ENCODE measurements at places on chromosomes 5 and 9.
A peak's percentile ranks its signal among the peaks of the same experiment; 100 is the strongest.

DNA sequence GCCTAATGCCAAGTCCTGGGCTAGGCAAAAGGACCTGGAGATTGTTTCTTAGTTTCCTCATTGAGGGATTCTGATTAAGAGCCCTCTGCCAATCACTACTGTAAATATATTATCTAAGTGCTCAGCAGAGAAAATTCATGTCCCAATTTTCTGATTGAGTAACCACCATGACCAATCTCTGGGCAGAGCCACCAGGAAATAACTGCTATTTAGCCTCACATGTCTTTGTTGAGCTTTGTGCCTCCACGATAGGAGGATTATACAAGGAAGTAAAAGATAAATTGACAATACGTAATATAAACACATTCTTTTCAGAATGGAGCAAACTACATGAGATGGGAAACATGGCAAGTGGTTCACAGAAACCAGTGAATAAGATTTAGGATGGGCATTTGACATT lies 396.1 kb upstream of the PAPPA start:
- DNase-seq, result no peak

DNA sequence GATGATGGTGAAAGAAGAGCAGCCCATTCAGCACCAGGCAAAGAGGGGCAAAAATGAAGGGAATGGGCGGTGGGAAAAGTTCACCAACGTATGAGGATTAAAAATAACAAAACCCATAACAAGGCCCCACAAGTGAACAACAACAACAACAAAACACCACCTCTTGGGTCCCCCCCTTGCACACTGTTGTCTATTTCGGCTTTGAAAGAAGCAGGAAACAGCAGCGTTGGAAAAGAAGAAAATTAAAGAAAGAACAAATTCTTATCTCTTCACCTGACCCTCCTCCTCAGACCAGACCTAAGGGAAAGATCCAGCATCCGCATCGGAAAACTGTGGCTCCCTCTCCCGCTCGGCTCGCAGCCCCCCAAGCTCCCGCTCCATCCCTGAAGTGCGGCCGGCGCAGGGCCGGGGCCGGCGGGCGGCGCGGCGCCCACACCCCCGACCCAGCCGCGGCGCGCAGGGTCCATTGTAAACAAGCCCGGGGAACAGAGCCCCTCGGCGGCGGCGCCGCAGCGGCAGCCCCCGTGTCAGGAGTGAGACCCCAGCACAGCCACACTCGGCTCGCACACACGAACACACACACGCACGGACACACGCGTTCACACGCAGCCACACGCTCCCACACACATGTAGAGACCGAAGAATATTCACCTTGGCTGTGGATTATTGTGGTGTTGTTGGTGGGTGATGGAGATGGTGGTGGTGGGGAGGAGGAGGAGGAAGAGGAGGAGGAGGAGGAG lies 535 bp downstream of the RFX3 start:
- no peak for DNase-seq

DNA sequence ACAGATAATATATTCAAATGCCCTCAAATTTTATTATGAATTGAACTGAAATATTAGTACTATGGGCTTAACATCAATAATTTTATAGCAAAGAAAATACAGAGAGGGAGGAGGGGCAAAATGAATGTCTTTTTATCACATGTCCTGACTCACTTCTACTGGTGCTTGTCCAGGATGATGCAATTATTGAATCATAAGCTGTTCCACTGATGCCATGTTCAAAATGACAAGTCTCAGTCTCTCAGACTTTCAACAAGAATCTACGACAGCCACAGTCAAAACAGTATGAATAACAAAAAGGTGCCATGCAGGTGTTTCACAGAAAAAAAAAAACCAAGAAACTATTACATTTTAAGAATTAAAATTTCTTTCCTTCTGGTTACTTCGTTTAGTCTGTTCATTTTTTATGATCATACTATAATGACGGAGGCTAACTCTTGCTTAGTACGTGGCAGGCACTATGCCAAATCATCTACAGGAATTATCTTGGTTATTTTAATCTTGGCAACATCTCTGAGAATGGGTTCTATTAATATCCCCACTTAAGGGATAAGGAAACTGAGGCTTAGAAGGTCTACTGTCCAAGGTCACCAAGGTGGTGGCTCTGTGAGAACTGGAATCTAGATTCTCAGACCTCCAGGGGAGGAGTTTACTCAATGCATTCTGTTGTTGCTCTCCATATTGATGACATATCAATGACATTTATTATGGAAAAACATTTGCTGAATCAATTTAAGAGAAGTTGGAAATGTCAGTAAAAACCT lies 61.5 kb downstream of the NR3C1 start:
- no peak for DNase-seq

DNA sequence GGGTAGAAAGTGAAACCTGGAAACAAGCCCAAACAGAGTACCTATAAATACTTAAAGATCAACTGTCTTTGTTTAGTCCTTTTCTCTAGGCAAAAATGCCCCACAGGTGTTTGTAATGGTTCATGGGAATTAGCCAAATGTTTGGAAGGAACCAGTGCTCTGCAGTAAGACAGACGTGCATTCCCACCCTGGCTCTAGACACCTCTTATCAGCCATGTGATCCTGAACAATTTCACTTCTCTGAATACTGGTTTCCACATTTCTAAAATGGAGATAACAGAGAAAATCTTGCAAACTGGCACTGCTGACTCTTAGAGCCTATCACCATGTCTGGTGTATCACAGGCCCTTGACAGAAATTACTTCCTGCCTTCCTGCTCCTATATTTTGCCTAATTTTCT lies 30.0 kb downstream of the GLIS3 start:
- DNase-seq, result no peak

DNA sequence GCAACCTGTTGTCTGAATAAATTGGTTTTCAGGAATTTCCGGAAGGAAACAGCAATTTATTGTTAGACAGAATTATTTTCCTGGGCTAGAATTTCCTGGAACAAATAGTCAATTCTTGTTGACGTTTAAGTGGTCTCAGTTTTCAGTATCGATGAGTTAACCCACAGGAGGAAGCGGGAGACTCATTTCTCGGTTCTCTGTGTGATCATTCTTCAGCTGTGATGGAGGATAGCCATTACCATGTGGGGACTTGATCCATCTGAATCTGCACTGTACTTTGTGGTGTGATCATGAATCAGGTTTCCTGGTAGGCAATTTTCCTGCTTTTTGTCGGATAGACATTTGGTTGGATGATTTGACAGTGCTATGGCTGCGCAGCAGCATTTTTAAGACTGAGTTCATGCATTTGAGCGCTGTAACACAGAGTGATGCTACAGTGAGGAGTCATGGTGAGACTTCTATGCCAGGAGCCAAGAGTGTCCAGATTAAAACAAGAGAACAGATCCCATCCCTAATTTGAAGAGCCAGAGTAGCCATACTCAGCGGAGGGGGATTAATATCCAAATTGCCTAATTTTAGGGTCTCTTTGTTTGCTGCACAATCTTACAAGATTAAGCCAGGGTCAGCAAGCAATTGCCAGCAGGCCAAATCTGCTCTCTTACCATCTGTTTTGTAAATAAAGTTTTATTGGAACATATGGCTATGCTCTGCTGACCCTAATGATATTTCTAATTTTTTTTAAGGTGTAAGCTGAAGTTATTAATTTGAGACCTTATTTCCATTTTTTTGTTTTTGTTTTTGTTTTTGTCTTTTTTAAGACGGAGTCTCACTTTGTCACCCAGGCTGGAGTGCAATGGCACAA lies 355.9 kb downstream of the RAB3C start:
- DNase-seq, result no peak

- no peak for DNase-seq
Observed at GRCh38 chr5:315488-316209, 5.9 kb upstream of the AHRR start.

DNA sequence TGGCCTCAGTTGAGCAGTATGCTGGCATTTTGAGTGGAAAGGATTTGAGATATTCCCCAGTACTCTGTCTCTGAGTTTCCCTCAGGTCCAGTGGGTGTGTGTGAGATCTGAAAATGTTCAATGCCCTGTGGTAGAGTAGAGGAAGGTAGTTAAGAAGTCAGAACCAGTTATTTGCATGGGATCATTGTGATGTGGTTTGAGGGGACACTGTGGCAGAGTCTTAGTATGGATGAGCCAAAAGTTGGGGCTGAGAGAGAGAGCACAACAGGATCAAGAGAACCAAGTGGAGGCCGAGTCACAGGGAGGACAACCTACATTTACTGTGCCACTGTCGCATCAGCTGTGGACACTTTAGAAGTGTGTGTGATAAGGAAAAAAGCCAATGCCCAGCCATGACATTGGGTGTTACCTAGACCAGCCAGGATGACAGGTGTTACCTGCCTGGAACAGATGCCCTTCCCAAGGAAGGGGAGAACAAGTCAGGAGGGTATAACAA lies 128.9 kb upstream of the IL12B start:
- DNase-seq, result no peak

DNA sequence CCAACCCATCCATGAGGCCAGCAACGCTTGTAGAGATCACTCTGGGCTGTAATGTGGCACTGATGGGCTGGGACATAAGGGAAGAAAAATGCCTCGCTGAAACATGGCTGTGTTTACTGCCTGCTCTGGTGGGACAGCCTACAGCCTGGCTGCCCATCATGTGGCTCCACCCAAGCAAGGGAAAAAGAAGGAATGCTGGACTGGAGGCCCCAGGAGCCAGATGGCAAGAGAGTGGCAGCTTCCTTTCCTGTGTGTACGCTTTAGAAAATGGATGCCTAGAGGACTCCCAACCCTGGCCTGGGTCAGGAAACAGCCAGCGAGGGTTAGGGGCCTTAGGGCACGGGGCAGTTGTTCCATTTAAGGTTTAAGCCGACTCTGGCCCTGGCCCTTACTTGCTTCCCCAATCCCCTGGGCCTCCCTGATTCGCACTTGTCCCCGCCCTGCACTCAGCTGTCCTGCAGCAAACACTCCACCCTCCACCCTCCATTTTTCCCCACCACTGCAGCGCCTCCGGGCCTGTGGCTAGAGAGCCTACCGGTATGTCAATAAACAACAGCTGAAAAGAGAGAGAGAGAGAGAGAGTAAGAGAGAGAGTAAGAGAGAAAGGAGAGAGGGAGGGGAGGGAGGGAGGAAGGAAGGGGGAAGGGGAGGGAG lies 819.4 kb downstream of the SEMA5A start:
- no peak for DNase-seq

GRCh38 chr9:105418588-105419500 lies 29.0 kb upstream of the FSD1L start:
- DNase-seq, result no peak

DNA sequence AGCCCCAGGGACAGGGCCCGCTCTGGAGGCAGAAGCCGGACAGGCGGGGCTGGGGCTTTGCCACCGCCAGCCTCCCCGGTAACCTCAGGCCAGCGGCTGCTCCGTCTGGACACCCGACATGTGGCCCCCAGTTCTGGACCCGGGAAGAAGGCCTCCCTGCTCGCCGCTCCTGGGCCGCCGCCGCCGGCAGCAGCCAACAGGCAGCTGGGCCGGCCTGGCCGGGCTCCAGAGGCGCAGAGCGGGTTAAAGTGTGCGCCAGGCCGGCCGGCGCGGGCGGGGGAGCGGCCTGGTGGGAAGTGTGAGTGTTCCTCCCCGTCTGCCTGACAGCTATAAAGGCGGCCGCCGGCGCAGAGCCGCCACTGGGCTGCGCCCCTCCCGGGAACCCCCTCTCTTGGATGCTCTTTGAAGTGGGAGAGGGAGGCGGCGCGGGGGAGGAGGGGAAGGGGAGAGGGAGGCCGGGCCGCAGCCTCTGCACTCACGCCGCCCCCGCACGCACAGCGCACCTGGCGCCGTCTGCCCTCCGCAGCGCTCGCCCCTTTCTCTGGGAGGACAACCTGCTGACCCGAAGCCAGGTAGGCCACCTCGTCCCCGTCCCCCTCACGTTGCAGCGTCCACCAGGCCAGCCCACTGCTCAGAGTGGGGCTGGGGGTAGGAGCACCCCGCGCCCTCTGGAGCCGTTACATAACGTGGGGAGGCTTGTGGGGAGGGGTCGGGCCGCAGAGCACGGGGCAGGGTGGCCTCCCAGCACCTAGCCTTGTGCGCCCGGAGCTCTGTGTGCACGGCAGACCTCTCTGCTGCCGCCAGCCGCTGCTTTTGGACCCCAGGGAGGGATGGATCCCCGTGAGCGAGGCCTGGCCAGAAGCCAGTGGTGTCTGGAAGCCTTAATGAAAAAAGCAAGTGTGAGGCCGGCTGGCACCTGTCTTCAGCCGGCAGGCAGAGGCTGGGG lies at the start of gene ADAMTSL2:
Gene ADAMTSL2 (plus strand): TSS at position 359 of the 946 bp plus-strand sequence. CDS start 2,009 bp downstream, outside the sequence.
- DNase-seq, result peak; percentile 84

DNA sequence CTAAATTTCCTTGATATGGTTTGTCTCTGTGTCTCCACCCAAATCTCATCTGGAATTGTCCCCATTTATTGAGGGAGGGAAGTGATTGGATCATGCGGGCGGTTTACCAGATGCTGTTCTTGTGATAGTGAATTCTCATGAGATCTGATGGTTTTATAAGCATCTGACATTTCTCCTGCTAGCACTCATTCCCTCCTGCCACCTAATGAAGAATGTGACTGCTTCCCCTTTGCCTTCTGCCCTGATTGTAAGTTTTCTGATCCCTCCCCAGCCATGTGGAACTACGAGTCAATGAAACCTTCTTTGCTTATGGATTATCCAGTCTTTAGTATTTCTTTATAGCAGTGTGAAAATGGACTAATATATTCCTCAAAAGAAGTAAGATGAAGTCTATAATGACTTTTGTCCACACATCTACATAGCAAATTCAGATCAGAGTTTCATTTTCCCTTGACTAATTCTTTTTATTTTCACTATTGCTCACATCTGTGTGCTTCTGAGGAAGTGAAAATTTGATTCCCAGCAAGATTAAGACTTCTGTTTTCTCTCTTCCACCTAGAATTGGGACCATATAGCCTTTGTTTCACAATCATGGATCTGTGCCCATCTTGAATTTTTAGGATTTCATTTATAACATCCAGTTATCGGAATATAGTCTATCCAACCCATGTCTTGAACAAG lies 393.5 kb downstream of the DMAC1 start:
- DNase-seq, result no peak

DNA sequence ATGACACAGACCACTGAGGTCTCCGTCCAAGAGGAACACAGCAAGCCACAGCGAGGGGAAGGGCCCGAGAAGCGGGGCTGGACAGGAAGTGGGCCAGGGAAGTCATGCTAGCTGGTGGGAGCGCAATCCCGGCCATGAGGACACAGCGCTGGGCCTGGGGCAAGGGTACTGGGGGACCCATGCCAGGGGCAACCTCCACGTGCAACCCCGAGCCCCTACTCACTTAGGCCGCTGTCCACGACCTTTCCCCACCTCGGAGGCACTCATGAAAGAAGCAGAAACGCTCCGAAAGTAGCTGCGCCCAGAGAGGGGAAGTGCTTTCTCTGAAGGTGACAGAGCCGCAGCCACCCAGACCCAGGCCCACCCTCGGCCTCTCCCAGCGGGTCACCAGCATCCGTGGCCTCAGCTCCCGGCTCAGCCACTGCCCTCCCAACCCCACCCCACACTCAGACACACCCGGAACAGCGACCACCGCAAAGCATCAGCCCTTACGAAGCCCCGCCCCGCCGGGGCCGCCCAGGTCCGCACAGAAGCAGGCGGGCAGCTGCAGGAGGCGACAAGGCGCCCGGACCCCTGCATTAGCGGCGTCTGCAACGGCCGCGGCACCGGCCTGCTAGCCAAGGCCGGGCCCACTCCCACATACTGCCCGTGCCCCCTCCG lies 782 bp downstream of the BICD2 start:
- DNase-seq, result peak; percentile 64

- DNase-seq, result no peak
Observed at GRCh38 chr9:100011062-100011681, 87.6 kb downstream of the ERP44 start.
